ENCODE measurements at places on chromosomes 4 and X.

DNA sequence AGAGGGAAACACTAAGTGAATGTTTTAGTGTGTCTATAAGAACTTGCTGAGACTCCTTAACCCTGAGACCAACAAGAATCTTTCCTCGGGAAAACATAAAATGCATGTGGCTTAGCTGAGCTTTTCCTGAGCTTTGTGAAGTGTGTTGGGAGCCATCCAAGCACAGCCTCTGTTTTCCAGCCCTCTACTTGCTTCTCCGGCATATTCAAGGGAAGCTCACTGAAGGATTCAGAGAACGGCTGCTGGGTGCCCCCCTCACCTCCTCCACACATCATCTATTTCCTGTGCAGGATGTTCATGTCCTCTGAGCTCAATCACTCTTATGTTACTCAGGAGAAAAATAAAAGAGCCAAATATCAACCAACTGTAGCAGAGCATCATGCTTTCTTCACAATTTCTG, 492.1 kb downstream of the IL15 start:
- no peak for DNase-seq

- no peak for DNase-seq
Measured at GRCh38 chr4:4865705-4866123, 6.2 kb downstream of the MSX1 start.

GRCh38 chr4:186749611-186750281, 26.1 kb upstream of the FAT1 start:
- no peak for DNase-seq

DNA sequence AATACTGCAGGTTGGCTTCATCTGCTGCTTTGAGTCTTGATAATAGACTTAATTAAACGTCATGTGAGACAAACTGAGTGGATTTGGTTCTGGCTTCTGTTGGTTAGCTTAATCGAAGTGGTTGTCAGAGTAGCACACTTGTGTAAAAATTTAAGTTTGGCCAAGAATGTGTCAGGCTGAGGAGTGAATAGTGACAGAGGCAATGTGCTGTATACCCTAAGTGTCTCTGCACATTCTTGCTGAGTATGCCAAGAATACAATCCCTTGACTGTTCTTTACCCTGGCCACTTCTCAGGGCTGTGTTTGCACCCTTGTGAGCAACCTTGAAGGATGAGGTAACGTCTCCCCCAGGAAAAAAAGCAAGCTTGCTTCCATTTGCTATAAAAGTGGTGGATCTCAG, 14.9 kb downstream of the RPS3A start:
- no peak for DNase-seq

- no peak for DNase-seq
Measured at GRCh38 chrX:70504772-70505450, 60.3 kb downstream of the DLG3 start.

DNA sequence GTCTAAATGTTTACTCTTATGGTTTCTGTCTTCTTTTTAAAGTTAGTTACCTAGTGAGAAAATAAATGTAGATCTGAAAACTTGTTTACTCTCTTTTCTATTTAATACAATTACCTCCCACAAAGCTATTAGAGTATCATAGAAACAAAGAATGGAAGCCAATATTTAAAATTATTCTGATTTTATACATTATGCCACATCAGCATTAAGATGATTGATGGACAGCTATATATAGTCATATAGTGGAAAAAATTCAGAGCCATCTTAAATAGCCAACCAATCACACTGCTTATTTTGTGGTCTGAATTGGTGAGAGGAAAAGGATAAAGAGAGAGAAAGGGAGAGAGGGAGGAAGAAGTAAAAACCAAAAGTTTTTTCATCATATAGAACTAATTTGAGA, 1101.8 kb downstream of the PCDH19 start:
- DNase-seq, result no peak

- no peak for DNase-seq
Measured at GRCh38 chrX:130094696-130095095, 15.6 kb downstream of the ELF4 start.

DNA sequence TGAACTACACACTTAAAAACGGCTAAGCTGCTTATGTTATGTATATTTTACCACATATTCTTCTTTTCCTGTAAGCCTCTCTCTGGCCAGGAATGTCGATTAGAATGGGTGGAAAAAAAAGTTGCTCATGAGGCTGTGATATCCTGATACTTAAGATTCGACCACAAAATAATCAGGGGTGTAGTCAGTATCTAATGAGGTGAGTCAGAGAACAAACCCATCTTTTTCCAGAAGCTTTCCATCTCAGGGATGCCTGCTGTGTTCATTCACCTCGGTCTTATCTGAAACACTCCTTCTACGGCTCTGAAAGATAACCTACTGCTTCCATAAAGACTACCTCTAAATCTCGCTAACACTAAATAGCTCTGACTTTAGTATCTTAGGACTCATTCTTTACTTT, 142.7 kb upstream of the MAP3K15 start:
- no peak for DNase-seq

DNA sequence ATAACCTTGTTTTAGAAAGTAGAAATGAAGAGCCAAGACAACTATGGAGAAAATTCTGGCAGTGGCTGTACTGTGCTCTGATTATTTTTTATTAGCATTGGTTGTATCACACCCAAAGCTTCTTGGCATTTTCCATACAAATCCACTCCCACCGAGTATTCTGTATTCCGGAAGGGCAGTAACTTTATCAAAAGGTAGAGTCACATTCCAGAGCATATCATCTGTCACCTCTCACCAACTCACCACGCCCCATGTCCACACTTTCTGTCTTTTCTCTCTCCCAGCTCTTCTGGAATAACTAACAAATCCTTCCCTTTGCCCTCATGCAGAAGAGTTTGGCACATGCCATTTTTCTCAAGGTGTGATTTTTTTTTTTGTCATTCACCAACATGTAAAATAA, 52.7 kb downstream of the CORIN start:
- no peak for DNase-seq

GRCh38 chr4:71550220-71551165, 211.7 kb downstream of the SLC4A4 start:
- DNase-seq, result no peak

DNA sequence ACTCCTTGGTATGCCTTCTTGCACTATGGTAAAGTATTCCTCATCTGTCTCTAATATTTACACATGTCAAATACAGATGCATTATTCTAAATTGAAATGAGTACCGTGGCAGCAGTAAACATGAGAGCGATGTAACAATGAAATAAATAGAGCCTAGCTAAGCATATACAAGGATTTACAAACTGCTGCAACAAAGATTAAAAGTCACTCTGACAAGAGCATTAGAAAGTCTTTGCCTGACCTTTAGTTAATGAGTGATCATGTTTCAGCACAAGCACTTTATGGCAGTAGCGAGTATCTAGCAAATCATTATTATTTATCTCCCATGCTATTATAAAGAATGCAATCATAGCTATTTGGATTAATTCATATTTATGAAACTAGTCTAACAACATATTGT, 547.0 kb upstream of the NDST4 start:
- no peak for DNase-seq

DNA sequence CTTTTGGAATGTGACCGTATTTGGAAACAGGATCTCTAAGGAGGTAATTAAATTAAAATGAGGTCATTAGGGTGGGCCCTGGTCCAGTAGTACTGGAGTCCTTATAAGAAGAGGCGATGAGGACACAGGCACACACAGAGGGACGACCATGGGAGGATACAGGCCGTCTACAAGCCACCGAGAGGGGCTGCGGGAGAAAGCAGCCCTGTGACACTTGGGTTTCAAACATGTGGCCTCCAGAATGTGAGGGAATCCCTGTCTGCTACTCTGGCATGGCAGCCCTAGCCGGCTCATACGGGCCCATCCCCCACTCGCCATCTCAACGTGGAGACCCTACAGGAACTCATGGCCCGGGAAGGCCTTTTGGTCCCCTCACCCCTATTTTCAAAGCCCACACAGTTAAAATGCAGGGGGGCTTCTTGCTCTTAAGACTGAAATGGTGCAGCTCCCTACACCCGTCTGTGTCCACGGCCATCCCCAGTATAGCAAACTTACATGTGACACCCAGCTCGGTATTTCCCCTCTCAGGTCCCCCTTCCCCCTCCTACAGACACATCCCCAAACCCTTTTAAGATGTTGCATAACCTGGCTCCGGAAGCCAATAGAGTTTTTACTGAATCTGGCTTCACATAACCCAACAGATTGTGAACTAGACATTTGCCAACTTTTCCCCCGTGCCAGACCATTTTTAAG, 124.1 kb upstream of the TBL1X start:
- DNase-seq, result peak; percentile 85

DNA sequence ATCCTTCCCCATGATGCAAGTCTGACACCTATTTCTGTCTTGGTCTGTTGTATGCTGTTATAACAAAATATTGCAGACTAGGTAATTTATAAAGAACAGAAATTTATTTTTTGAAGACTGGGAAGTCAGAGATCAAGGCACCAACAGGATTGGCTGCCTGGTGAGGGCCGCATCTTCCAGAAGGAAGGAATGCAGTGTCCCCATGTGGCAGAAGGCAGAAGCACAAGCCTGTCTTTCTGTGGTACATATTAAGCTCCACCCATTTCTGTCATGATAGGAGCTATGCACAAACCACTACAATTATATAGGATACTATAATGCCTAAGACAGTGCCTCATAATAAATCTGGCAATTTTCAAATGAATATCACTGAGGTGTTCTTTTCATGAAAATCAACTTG, 502.3 kb upstream of the DIAPH2 start:
- no peak for DNase-seq

DNA sequence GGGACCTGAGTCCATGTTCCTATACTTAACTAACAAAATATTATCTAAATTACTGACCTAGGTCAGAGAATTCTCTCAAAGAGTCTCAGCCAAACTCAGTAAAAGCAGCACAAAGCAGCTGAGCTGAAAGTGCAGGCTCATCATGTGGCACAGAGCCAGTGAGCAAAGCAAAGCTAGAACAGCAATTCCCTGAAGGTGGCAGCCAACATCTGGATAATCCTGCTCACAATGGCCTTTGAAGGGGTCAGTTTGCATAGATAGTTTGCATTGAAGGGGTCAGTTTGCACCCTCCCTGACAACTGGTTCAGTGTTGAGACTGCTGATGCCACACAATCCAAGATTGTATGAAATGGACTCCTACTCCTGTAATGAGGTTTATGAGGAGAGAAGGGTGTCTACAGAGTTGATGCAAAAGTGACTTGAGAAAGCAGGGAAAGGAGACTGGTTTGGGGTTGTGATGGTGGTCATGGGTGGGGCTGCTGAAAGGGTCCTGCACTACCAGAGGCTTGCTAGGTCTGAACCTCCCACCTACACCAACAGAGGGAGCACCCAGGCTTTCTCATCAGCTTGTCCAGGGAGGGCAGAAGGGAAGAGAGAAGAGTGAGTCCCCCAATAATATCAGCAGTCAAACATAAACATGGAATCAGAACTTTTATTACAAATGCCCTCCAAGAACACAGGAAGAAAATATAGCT, 39.7 kb downstream of the TRIM61 start:
- no peak for DNase-seq

GRCh38 chrX:6645216-6645615, 110.3 kb upstream of the VCX3A start:
- DNase-seq, result no peak

DNA sequence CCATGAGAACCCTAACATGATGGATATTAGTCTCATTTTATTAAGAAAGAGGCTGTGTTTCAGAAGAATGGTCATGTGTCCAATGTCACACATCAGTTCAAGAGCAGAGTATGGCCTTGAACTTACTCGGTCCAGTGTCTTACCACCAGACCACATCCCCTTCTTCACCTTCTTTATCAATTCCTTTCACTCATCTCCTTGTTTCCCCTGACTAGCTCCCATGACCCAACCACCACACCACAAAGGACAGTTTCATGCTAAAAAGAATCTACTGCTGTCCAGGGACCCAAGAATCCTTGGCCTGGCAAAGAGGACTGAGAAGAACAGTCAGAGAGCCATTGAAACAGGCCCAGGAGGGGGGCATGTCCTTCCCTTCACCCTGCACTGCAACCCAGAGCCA, 33.6 kb upstream of the MSN start:
- DNase-seq, result no peak

GRCh38 chr4:171644430-171645057, 168.7 kb upstream of the GALNTL6 start:
- no peak for DNase-seq

DNA sequence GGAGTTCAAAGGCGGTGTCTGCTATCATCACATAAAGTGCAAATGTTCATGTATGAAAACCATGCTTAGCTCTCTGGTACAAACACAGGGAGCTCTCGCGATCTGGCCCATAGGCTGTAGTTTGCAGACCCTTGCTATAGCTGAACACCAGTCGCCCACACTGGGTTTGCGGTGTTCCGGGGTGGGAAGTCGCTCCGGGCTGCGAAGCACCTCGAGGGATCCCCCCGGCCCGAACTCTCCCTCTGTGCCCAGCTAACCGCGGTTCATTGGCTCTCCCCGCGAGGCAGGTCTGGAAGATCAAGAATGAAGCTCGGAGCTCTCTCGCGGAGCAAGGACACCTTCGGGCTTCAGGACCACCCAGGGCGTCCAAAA, 341 bp upstream of the PRPS2 start:
- DNase-seq, result no peak

DNA sequence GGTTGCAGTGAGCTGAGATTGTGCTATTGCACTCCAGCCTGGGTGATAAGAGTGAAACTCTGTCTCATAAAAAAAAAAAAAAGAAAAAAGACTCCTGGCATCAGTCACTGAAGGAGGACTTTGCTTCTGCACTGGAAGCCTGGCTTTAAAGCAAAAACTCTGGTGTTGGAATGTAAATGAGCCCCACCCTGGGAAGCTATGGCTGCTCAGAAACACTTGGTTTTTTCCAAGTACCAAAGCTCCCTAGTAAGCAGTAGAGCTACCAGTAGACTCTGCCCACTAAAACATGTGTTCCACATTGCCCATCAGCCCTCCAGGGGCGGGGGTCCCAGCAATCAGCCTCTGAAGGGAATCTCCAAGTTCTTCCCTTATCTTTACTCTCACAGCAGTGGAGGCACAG, 154.4 kb downstream of the SHROOM3 start:
- DNase-seq, result no peak

DNA sequence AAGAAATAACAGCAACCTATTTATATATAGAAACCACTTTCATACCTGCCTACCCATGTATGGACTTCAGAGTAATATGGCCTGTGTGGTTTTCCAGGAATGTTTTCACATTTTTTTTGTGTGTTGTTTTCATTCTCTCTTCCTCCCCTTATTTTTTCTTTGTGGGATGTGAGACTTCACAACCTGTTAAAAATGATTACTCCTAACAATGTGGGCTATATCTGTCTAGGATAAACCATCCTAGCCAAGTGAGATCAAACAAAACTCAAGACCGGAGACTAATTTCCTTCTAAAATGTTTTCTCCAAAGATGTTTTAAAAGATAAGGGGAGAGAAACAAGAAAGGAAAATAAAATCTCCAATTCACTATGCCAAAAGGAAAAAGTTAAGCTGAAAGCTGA, 106.1 kb upstream of the DIPK2B start:
- DNase-seq, result no peak

GRCh38 chrX:152943826-152944225, 46.0 kb downstream of the ZNF185 start:
- DNase-seq, result no peak

GRCh38 chrX:65127842-65128241, 151.6 kb upstream of the ZC4H2 start:
- DNase-seq, result no peak
